Esophagus squamous epithelium (tissue), 5 donors: ENCODE measurements at places on chromosomes 6 and 20. TPM values are rescaled to one million over a fixed set of nuclear protein-coding genes. Genes with fewer than 3 reads are reported as not detected.

Gene SNAP91
- total RNA-seq = not detected

Gene CEP250
- 19.9 TPM for total RNA-seq

- no peak for DNase-seq
These were observed 342.0 kb upstream of the CHD6 start for GRCh38 chr20:41960166-41960565.

DNA sequence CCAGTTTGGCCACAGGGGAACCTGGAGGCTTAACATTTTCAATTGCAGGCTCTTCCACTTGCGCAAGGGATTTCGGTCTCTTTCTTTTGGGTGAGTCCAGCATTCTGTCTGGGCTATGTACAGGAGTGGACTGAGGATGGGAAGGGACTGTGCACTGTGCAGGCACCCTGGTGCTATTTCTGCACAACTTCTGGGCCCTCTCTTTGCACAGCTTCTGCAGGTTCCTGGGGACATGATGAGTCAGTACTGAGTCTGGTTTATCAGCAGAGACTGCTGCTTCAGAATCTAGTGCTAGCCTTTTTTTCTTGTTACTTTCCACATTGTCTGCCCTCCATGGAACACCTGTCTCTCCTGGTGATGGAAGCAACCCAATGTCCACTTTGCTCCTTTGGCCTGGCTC lies 78.5 kb upstream of the ASF1A start:
- no peak for DNase-seq

- no peak for DNase-seq
These were observed 56.6 kb upstream of the TRAF3IP2 start for GRCh38 chr6:111662072-111662793.

GRCh38 chr6:161549977-161550655 lies 276.3 kb upstream of the AGPAT4 start:
- DNase-seq = no peak

GRCh38 chr6:151701911-151702562 lies 105.4 kb upstream of the ESR1 start:
- no peak for DNase-seq

DNA sequence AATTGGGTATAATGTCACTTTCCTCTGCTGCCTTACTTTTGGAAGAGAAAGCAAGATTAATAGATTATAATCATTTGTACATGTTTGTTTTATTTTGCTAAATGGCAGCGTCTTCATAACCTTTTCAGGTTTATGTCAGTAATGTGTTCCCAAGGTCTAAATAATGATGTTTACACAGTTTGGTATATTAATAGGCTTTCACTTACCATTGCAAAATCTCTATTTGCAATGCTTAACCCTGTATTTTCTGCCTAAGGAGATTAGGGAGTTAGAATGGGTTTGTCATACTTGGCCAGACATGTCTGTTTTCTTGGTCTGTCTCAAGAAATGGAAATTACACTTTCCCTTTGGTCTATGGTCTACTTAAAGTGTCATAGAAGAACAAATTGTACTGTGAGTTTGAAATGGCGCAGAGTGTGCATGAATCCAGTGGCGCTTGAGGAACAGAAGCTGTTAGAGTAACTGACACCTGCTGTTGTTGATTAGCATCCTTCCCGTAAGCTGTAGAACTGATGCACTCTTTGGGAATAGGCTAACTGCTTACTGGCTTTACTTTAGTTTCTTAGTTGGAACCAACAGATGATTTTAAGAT lies 261.1 kb downstream of the SAMD5 start:
- DNase-seq = no peak

GRCh38 chr20:62289898-62290297 lies 12.9 kb upstream of the ADRM1 start:
- DNase-seq = no peak

- no peak for DNase-seq
These were observed 20.8 kb downstream of the IRF4 start for GRCh38 chr6:412146-412886.

DNA sequence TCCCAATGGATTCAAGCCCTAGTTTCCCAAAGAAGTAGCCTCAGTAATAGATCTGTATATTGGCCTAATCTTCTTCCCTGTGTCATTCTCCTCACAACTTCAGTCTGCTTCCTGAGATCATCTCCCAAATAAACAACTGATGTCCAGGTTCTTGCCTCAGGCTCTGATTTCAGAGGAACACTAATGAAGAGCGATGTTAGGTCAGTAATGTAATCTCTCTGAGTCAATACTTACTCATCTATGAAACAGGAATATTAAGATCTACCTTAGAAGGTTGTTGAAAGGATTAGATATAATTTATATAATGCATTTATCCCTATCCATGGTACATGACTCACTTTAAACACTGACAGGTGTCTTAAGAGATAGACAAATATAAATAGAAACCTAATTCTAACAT lies 246.0 kb upstream of the FLRT3 start:
- DNase-seq = no peak

DNA sequence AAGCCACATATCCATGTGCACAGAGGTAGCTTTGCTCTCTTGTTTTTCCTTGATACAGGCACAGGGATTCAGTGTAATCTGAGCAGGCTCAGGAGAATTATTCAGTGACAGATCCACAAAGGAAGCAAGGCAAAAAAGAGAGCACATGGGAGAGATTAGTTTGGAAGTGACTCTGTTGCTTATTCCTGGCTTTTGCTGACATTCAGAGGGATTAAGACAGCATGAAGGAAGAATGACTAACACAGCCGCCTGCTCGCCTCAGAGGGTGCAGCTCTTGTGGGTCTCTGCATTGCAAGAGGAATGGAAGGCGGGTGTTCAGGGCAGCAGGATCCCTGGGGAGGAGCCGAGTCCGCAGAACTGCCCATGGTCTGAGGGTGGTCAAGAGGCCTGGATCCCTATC lies 203.4 kb upstream of the KCNQ5 start:
- no peak for DNase-seq

GRCh38 chr6:41074692-41075436 lies 2.1 kb downstream of the NFYA start:
- DNase-seq = no peak
